ENCODE measurements at places on chromosomes 1 and 21.

DNA sequence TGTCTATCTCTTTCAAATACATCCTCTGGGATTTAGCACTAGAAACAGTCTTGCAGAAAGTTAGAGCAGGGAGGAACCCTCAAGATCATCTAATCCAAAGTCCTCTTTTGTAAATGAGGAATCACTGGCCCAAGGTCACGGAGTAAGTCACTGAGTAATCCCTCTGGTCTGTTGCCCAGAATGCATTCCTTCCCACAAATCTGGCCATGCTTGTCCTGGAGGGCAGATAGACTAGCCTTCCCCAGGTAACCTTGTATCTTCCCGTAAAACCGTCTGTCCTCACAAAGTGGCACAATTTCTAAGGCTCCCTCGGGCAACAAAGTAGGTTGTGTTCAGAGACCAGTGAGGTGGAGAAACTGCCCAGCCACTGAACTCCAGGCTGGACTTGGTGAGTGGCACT is 46.2 kb downstream of the DDR2 start:
- no peak overlapping the region for H3K27ac ChIP-seq
- no peaks in the 10 kb centered on the region for H3K27me3 ChIP-seq
- H3K4me1 ChIP-seq: peaks cover 13% of the 10 kb centered on the region
- DNase-seq: peak; percentile 24
- no peaks in the 10 kb centered on the region for H3K36me3 ChIP-seq

DNA sequence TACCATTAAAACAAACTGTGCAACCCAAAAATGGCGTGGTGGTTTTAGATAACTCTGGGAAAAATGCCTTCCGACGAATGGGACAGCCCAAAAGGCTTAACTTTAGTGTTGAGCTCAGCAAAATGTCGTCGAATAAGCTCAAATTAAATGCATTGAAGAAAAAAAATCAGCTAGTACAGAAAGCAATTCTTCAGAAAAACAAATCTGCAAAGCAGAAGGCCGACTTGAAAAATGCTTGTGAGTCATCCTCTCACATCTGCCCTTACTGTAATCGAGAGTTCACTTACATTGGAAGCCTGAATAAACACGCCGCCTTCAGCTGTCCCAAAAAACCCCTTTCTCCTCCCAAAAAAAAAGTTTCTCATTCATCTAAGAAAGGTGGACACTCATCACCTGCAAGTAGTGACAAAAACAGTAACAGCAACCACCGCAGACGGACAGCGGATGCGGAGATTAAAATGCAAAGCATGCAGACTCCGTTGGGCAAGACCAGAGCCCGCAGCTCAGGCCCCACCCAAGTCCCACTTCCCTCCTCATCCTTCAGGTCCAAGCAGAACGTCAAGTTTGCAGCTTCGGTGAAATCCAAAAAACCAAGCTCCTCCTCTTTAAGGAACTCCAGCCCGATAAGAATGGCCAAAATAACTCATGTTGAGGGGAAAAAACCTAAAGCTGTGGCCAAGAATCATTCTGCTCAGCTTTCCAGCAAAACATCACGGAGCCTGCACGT is 82.1 kb downstream of the PRDM2 start:
- H3K4me3 ChIP-seq: no peak overlapping the region
- no peaks in the 10 kb centered on the region for H3K36me3 ChIP-seq
- peaks cover 8% of the 10 kb centered on the region for H3K4me1 ChIP-seq
- DNase-seq: no peak
- H3K27me3 ChIP-seq: no peaks in the 10 kb centered on the region

DNA sequence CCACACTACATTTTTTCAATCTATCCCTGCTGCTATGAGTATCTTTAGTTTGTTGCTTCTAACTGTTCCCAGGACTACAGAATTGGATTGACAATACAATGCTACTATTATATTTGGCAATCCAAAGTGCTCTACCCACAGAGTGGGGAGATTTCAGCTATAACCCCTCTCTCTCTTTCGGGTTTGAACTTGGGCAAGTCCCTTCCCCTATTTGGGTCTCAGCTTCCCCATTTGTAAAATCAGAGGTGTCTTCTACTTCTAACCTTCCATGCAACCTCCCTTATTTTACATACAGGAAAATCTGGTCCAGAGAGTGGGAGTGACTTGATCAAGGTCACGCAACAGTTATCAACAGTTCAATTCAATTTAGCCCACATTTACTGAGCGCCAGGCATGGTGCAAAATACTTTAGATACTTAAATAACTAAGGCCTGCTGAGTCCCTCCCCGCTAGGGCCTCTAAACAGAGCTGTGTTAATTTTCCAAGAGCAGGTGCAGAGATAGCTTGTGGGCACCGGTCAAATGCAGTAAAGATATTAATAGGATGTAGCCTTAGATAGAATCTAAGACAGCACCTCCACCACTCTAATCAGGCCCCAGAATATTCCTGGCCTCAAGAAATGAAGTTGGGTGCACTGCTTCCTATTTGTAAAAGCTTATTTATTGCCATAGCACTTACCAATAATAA is 9.4 kb upstream of the GPX7 start:
- no peaks in the 10 kb centered on the region for H3K36me3 ChIP-seq
- H3K4me1 ChIP-seq: no peaks in the 10 kb centered on the region
- DNase-seq: no peak
- H3K27me3 ChIP-seq: no peaks in the 10 kb centered on the region

- peaks cover 18% of the 10 kb centered on the region for H3K4me1 ChIP-seq
- H3K27me3 ChIP-seq: no peaks in the 10 kb centered on the region
- H3K36me3 ChIP-seq: no peaks in the 10 kb centered on the region
- DNase-seq: peak; percentile 86
- H3K27ac ChIP-seq: peak overlapping the region; percentile 84
- peak overlapping the region; percentile 27 for H3K4me3 ChIP-seq
Observed at GRCh38 chr1:154325583-154326545, 539 bp downstream of the ATP8B2 start.

DNA sequence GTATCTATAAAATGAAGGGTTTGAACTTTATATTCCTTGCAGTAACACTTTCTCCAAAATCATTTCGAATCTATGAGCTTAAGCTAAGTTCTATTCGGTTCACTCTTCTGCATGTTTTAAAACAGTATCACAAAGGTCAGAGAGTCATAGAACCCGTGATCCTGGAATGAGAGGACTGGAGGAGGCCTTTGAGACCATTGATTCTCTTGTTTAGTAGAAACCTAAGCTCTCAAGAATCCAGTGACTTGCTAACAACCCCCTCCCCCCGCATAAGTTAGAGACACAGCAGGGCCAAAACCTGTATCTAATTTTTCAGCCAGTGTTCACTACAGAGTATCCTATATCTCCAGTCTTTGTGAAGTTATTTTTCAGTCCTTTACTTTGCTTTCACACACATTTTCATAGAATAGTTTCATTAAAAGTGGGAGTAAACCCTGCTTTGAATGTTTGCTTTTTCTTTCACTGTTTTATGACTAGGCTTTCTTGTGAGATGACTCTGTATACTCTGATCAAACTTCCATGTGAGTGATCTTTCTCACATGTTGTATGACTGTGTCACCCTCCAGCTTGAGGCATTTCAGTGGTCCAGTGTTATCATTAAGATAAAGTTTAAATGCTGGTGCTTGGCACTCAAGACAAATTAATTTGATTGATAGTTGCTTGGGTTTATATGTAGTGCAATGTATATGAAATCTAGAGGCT is 275.4 kb upstream of the SGIP1 start:
- H3K4me3 ChIP-seq: no peak overlapping the region
- no peaks in the 10 kb centered on the region for H3K36me3 ChIP-seq
- DNase-seq: peak; percentile 35
- peaks cover 14% of the 10 kb centered on the region for H3K4me1 ChIP-seq
- peak overlapping the region; percentile 78 for H3K27ac ChIP-seq
- H3K27me3 ChIP-seq: no peaks in the 10 kb centered on the region

GRCh38 chr1:94463765-94464330 is 45.7 kb downstream of the ABCD3 start:
- peak; percentile 48 for DNase-seq
- no peak overlapping the region for H3K4me3 ChIP-seq
- H3K27me3 ChIP-seq: no peaks in the 10 kb centered on the region
- H3K36me3 ChIP-seq: no peaks in the 10 kb centered on the region

DNA sequence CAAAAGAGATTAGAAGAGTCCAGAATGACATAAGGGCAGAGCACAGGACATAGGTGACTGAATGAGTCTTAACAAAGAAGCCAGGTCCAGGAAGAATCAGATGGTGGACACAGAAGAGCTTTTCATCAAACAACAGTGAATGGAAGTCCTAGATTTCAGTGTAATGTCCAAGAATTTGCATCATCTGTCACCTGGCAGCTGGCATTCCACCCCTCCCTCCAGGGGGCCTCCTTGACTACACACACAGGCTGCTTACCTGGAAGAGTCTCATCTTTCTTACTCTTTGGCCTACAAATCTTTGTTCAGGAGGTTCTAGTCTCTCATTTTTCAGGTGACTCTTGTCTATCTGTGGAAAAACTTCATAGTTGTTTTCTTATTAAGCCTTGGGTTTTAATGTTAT is 36.2 kb downstream of the GORAB start:
- H3K27me3 ChIP-seq: no peaks in the 10 kb centered on the region
- H3K4me3 ChIP-seq: no peak overlapping the region
- no peaks in the 10 kb centered on the region for H3K36me3 ChIP-seq
- no peak overlapping the region for H3K27ac ChIP-seq

- H3K27ac ChIP-seq: no peak overlapping the region
- H3K27me3 ChIP-seq: no peaks in the 10 kb centered on the region
- no peaks in the 10 kb centered on the region for H3K36me3 ChIP-seq
- H3K4me1 ChIP-seq: no peaks in the 10 kb centered on the region
- H3K4me3 ChIP-seq: no peak overlapping the region
Observed at GRCh38 chr1:68376441-68376840, 73.3 kb downstream of the RPE65 start.

- no peaks in the 10 kb centered on the region for H3K36me3 ChIP-seq
- H3K27ac ChIP-seq: peak overlapping the region; percentile 43
- DNase-seq: no peak
- H3K27me3 ChIP-seq: no peaks in the 10 kb centered on the region
- H3K4me3 ChIP-seq: no peak overlapping the region
Observed at GRCh38 chr1:212689196-212689725, 10.4 kb downstream of the BATF3 start.

DNA sequence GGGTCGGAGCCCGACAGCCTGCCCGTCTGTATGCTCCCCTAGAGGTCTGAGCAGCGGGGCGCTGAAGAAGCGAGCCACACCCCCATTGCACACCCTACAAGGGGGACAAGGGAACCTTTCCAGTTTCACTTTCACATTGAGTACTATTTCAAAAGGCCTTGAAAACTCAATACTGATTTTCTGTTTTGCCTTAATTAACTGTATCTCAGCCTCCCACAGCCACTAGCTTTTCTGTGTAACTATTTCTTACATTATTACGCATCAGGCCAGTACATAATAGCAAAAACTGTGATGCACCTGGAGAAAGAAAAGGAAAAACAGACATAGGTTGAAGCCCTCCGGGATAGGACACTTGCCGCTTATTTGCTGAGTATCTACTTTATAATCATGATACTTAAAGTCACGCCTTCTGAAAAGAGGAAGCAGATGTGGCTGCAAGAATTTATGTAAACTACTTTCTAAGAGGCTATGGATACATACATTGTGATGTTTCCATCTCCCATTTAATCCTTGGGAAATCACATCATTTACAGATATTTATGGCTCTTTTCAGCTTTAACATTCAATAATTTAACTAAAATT is 1719.5 kb downstream of the MRPL39 start:
- no peaks in the 10 kb centered on the region for H3K4me1 ChIP-seq
- DNase-seq: no peak
- no peak overlapping the region for H3K27ac ChIP-seq
- H3K36me3 ChIP-seq: no peaks in the 10 kb centered on the region
- no peaks in the 10 kb centered on the region for H3K27me3 ChIP-seq
- H3K4me3 ChIP-seq: no peak overlapping the region

GRCh38 chr1:20078171-20078651 is 8.2 kb downstream of the PLA2G5 start:
- H3K27ac ChIP-seq: no peak overlapping the region
- no peak for DNase-seq
- H3K4me1 ChIP-seq: no peaks in the 10 kb centered on the region
- H3K27me3 ChIP-seq: no peaks in the 10 kb centered on the region

DNA sequence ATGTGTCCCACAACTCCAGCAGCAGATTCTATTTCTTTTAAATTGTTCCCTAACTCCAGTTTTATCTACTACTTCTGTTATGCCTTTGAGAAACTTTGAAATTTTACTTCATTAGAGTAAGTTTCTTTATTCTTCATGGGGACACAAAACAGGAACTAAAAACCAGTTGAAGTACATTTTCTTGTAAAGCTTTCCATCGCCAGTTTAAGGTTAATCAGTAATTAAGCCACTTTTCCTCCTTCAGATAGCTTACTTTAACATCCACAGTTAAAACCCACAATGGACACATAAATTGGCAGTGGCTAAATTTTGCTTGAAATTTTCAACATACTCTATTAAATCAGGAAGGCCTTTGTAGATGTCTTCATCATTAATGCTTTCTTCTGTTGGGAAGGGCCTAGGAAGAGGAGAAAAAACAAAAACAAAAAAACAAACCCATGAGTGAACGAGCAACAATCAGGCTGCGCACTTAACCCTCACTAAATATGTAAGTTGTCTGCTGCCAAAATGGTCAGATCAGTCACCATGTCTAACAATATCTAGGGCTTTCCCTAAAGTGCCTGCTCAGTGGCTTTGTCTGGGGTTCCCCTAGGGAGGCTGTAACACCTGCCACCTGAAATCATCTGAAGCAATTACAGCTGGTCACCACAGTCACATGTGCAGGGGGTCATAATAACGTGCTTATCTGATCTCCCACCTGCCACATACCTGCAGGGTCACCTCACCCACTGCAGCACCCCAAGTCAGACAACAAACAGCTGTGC is 187.9 kb downstream of the VAV3 start:
- no peaks in the 10 kb centered on the region for H3K4me1 ChIP-seq
- H3K27ac ChIP-seq: no peak overlapping the region
- no peak overlapping the region for H3K4me3 ChIP-seq
- no peak for DNase-seq
- H3K36me3 ChIP-seq: no peaks in the 10 kb centered on the region

DNA sequence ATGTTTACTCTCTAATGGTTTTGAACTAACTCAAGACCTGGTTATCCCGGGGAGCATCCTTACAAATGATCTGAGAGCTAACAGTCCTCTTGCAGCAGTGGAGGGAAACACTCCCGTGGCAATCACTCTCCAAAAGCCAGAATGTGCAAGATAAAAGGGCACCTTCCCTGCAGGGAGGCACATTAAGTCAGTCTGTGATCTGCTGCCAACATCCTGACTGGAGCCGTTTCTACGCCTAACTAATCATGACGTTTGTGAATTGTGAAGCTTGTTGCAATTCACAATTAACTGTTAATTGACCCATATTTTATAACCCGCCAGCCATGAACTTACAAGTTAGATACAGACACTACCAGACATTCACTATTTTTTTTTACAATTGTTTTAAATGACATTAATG is 52.1 kb upstream of the LGALS8 start:
- no peaks in the 10 kb centered on the region for H3K27me3 ChIP-seq
- H3K4me3 ChIP-seq: no peak overlapping the region
- H3K36me3 ChIP-seq: no peaks in the 10 kb centered on the region
- no peak overlapping the region for H3K27ac ChIP-seq

- no peak overlapping the region for H3K27ac ChIP-seq
- no peak overlapping the region for H3K4me3 ChIP-seq
- DNase-seq: no peak
- H3K27me3 ChIP-seq: no peaks in the 10 kb centered on the region
Observed at GRCh38 chr1:87983841-87984240, 655.2 kb downstream of the LMO4 start.

- H3K4me3 ChIP-seq: no peak overlapping the region
- H3K27ac ChIP-seq: no peak overlapping the region
- no peaks in the 10 kb centered on the region for H3K4me1 ChIP-seq
- H3K27me3 ChIP-seq: no peaks in the 10 kb centered on the region
Observed at GRCh38 chr1:154474802-154475201, 27.2 kb upstream of the TDRD10 start.
